ENCODE measurements at places on chromosomes 11 and 22.

DNA sequence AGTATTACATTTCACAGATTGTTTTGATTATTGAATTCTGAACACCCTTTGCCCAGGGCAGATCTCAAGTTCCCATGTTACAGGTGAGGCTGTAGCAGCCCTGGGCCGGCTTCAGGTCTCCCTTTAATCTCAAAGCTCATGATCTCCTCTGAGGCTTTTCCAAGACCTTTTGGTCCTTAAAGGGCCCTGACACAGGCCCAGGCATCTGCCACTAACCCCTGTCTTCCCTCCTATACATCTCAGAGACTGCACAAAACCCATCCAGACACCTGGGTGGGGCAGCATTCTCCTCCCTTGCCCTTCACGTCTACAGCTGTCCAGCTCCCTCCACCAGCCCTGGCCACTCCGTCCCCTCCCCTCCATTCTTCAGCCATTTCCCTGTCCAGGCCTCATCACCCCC lies 37.8 kb downstream of the PDE2A start:
- no peak for DNase-seq

DNA sequence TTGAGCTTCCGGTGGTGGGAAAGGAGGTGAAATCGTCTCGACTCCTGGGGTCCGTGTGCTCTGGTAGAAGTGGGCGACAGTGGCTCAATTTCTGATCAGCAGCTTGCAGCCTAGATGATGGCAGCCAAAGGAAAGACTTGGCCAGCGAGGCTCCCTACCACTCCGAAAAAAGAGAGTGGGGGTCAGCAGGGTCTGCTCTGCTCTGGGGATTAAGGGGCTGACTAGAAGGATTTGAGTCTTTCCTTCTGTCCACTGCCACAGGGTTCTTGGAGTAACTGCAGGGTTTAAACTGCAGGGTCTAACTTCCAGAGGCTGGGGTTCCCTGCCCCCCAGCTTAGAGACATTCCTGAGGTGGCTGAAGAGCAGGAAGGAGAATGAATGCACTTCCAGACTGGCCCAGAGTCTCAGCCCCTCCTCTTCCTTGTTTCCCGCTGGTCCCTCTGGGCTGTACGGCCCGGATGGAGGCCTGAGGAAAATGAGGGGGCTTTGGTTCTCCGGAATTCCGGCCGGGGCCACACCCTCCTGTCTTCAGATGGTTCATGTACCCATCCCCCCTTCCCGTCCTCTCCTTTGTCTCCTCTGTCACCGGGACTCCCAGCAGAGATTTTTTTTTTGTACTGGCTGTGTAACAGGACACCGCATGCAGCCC lies 907 bp downstream of the SERPINH1 start:
- DNase-seq: no peak

DNA sequence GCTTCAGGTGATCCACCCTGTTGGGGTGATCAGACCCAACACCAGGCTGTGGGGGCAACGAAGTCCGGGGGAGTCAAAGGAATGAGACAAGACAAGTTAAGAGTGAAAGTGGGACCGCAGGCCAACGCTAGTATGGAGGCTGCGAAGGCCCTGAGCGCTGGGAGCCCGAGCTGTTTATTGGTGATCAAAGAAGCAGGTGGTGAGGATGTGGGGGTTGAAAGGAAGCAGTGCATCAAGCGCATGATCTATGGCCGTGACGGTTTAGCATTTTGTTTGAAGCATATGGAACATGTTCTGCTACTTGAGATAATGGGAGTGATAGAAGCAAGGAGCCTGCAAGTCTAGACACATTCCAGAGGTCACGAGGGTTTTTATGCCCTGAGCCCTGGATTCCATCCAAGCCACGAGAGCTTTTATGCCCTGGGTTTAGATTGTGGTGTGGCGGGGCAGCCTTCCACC lies 49.5 kb downstream of the MCHR1 start:
- DNase-seq: no peak

GRCh38 chr11:68373815-68374501 lies 61.6 kb downstream of the LRP5 start:
- DNase-seq: no peak

GRCh38 chr22:24504956-24505736 lies 10.0 kb downstream of the UPB1 start:
- no peak for DNase-seq

GRCh38 chr11:76236092-76236999 lies 30.0 kb upstream of the WNT11 start:
- DNase-seq: peak; percentile 79

GRCh38 chr22:35445933-35446332 lies 46.0 kb downstream of the MCM5 start:
- DNase-seq: no peak

DNA sequence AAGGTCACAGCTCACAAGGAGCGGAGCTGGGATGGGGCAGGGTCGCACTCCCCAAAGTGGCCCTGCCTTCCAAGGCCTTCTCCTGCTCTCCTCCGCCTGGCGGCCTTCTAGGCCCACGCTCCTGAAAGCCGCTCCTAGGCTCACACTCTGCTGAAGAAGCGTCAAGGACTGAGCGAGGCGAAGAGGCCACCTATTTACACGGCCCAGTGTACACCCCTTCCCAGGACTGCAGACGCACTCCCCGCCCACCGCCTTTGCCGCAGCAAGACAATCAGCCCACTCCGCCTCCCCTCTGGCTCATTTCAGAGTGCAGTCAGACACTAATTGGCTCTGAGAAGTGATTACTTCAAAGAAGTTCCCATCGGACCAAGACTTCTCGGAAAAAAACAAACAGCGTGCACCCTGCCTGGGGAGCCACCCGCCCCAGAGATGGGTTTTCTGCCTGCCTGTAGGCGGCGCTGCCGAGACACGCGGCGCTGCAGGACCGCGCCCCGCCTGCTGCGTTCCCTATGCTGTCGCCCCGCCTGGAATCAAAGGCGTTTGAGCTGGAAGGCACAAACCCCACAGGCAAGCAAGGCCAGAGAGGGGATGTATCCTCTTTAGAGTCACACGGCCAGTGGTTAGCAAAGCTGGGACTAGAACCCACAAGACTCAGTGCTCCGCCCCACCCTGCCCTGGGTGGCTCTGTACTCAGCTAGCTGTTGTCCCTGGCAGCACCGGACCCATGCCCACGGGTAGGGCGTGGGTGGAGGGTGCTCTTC lies 414.8 kb downstream of the BUD13 start:
- peak; percentile 55 for DNase-seq

GRCh38 chr22:37023743-37024338 lies 4.3 kb downstream of the MPST start:
- DNase-seq: no peak

- no peak for DNase-seq
Measured at GRCh38 chr11:110087812-110088534, 5.2 kb upstream of the ZC3H12C start.

GRCh38 chr22:39360242-39360641 lies 10.5 kb downstream of the SYNGR1 start:
- no peak for DNase-seq

DNA sequence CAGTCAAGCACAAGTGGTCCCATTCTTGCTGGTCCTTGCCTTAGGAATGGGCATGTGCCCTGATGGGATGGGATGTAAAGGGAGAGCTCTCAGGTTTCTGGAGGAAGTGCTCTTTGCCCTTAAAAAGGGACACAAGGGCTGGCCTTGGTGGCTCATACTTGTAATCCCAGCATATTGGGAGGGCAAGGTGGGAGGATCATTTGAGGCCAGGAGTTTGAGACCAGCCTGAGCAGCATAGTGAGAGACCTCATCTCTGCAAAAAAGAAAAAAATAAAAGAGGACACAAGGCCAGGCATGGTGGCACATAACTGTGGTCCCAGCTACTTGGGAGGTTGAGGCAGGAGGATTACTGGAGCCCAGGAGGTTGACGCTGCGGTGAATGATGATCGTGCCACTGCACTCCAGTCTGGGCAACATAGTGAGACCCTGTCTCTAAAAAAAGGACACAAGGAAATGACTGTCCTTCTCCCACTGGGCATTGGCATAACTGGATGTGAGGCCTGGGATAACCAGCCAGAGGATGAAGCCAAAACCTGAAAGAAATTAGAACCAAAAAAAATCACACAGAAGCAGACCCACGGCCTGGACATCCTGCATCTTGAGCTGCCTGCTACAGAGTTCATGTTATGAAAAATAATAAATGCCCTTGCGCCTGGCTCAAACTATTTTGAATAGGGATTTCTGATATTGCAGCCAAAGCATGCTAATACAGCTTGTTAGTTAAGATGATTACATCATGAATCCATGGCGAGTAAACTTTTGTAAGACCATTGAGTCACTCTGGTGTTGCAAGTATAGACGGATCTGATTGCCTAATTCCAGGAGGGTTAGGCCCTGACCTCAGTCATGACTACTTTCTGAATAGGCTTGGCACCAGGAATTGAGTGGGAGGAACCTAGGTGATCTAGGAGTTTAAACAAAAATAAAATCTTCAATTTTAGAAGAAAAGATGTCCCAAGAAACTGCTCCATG lies 12.9 kb upstream of the CRKL start:
- no peak for DNase-seq

- DNase-seq: peak; percentile 37
Measured at GRCh38 chr11:76918941-76919386, 58.2 kb downstream of the ACER3 start.

DNA sequence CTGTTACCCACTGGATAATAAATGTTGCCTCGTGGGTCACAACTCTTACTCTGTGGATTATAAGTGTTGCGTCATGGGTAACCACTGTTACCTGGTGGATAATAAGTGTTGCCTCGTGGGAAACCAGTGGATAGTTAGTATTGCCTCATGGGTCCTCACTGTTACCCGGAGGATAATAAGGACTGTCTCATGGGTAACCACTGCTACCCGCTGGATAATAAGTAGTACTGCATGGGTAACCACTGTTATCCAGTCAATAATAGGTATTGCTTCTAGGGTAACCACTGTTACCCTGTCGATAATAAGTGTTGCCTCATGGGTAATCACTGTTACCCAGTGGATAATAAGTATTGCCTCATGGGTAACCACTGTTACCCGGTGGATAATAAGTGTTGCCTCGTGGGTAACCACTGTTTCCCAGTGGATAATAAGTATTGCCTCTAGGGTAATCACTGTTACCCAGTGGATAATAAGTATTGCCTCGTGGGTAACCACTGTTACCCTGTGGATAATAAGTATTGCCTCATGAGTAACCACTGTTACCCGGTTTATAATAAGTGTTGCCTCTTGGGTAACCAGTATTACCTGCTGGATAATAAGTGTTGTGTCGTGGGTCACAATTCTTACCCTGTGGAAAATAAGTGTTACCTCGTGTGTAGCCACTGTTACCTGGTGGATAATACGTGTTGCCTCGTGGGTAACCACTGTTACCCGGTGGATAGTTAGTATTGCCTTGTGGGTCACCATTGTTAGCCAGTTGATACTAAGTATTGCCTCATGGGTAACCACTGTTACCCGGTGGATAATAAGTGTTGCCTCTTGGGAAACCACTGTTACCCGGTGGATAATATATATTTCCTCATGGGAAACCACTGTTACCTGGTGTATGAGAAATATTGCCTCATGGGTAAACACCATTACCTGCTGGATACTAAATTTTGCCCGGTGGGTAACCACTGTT lies 15.7 kb upstream of the NXPE4 start:
- DNase-seq: no peak

DNA sequence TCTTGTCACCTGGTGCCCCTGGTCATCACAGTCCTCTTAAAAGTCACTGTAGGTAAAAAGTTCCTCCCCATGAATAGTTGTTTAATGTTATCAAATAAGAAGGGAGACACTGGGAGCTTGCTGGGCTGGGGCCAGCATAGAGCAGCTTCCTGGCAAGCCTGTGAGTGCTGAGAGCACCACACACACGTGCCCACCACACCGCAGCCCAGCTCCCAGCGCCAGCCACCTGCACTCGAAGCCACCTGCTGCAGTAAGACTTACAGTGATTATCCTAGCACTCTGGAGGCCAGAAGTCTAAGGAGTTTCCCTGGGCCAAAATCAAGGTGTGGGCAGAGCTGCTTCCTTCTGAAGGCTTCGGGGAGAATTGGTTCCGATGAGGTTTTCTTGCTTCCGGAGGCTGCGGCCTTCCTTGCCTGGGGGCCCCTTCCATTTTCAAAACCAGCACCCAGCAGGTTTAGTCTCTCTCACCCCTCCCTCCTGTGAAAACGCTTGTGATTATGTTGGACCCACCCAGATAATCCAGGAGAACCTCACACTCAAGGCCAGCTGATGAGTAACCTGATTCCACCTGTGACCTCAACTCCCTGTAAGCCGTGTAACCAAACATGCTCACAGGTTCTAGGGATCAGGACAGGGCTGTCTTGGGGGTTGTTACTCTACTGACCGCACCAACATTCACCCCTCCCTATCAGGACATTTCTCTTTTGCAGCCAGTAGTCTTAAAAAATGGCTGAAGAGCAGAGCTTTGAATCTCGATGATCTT lies 687.2 kb downstream of the TBC1D22A start:
- no peak for DNase-seq

GRCh38 chr11:87284306-87284705 lies 246.6 kb downstream of the TMEM135 start:
- DNase-seq: no peak

GRCh38 chr11:61028135-61028729 lies 56.8 kb downstream of the CD6 start:
- DNase-seq: no peak

GRCh38 chr11:72786305-72787215 lies 7.3 kb downstream of the STARD10 start:
- no peak for DNase-seq

- no peak for DNase-seq
Measured at GRCh38 chr11:13355191-13355590, 77.6 kb downstream of the BMAL1 start.

- no peak for DNase-seq
Measured at GRCh38 chr11:20458905-20459632, 71.6 kb downstream of the PRMT3 start.

DNA sequence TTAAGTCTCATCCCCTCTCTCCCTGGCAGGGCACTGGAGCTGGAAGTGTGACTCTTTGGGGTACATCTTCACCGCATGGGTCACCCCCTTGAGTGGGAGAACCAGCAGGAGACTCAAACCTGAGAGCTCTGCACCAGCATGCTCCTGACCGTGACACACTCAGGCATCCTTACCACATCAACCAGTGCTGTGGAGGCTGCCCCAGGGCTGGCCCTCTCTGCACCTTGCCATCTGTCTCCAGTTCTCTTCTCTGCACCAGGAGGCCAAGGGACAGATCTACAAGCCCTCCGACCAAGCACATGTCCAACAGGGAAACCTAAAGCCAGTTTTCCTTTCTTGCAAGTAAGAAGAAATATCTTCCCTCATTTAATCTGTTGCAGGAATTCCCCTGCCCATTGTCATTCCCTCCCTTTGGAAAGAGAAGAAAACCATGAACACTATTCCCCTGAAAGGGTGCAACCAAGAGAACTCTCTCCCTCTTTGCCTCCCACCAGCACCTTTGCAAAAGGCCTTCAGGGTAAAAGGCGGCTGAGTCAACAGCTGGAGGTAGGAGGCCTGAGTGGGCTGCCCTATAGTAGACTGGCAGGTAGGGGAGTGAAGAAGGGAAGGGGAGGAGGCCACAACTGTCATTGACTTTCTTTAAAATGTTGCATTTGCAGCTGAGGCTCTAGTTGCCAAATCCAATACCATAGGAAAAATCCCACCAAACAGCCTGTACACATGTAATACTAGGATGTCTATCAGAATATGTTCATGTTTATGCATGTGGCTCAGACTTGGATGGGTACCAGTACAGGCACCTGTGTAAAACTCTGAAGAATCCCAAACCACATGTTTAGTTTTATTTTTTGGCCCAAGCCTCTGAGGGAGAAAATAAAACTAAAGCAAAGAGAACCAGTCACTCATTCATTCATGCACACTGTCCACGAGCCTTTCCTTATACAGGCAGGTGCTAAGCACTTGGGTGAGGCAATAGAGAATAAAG lies 117.0 kb downstream of the WT1 start:
- DNase-seq: no peak

GRCh38 chr22:46033256-46034200 lies 56.6 kb upstream of the WNT7B start:
- DNase-seq: no peak

Data from GM13976 (cell line).